ENCODE measurements at places on chromosomes 5 and 9.

GRCh38 chr5:124053340-124053739, 541.4 kb downstream of the CSNK1G3 start:
- DNase-seq: no peak

GRCh38 chr9:19409401-19410194, 789 bp downstream of the ACER2 start:
- DNase-seq: no peak

DNA sequence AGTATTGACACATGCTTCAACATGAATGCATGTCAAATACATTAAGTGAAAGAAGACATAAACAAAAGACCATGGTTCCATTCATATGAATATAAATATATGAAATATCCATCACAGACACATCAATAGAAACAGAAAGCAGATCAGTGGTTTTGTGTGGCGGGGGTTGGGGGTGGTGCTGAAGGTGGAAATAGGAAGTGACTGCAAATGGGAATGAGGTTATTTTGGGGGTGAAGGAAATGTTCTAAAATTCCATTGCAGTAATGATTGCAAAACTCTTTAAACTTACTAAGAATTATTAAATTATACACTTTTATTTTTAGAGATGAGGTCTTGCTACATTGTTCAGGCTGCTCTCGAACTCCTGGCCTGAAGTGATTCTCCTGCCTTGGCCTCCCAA, 28.7 kb downstream of the TAF1L start:
- no peak for DNase-seq

GRCh38 chr5:101995585-101995984, 300.5 kb downstream of the SLCO4C1 start:
- DNase-seq: no peak

Data from lower lobe of right lung (tissue), 2 donors.